ENCODE measurements at places on chromosomes 3 and 15.

DNA sequence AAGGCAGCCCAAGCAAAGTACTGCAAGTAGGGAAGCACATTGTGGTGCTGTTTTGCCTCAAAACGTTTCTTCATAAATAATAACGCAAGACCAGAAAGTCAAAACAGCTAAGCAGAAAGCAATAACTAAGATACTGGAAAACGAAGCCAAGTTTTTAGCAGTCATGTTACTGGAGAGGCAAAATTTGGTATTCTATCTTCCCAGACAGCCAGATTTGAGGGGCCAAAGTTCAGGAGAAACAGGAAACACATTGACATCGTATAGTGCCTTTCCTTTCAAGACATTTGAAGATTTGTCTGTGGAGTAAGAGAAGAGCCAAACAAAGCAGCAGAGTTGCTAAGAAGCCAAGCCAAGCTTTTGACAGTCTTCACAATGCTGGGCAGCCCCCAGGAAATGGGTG, 843.6 kb upstream of the NECTIN3 start:
- no peak for DNase-seq

DNA sequence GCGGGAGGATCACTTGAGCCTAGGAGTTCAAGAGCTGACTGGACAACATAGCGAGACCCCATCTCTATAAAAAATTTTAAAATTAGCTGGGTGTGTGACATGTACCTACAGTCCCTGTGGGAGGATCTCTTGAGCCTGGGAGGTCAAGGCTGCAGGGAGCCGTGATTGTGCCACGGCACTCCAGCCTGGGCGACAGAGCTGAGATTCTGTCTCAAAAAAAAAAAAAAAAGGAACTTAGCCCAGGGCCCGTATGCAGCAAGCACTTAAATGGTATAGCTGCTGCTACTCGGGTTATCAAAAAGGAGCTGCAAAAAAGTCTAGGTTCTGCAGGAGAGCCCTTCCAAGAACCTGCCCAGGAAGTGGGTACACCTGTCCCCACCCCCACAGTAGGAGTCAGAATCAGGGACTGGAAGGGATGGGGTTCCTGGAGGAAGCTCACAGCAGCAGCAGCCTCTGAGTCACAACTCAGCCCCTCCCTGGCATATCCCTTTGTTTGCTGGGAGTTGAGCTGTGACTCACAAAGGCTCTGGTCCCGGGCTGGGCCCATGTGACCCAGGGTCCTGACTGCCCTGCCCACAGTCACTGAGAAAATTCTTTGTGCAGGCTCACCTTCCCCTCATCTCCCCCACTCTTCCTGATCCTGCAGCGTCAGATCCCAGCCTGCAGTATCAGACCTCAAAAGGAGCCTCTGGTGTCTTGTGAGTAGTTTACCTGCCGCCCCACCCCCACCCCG, at the start of gene SPATA12:
Gene SPATA12 (plus strand): TSS at position 576 of the 733 bp plus-strand sequence. CDS start 13,031 bp downstream, outside the sequence.
- no peak for DNase-seq

- DNase-seq, result peak; percentile 72
These were observed 11.0 kb downstream of the ETV5 start for GRCh38 chr3:186097663-186098451.

- no peak for DNase-seq
These were observed 166.0 kb downstream of the DPH6 start for GRCh38 chr15:35379972-35380371.

- no peak for DNase-seq
These were observed 927 bp downstream of the SMAD6 start for GRCh38 chr15:66702787-66703539.

- no peak for DNase-seq
These were observed 343.2 kb upstream of the ADAMTS9 start for GRCh38 chr3:65030847-65031463.

- DNase-seq, result no peak
These were observed 12.1 kb downstream of the LACTB start for GRCh38 chr15:63133786-63134185.
